ENCODE measurements at places on chromosomes 6 and 20. TPM values are rescaled to one million over a fixed set of nuclear protein-coding genes. Genes with fewer than 3 reads are reported as not detected.

The PDE7B gene
- total RNA-seq = 16.3 TPM

The HTR1B gene
- total RNA-seq = 5.3 TPM

DNA sequence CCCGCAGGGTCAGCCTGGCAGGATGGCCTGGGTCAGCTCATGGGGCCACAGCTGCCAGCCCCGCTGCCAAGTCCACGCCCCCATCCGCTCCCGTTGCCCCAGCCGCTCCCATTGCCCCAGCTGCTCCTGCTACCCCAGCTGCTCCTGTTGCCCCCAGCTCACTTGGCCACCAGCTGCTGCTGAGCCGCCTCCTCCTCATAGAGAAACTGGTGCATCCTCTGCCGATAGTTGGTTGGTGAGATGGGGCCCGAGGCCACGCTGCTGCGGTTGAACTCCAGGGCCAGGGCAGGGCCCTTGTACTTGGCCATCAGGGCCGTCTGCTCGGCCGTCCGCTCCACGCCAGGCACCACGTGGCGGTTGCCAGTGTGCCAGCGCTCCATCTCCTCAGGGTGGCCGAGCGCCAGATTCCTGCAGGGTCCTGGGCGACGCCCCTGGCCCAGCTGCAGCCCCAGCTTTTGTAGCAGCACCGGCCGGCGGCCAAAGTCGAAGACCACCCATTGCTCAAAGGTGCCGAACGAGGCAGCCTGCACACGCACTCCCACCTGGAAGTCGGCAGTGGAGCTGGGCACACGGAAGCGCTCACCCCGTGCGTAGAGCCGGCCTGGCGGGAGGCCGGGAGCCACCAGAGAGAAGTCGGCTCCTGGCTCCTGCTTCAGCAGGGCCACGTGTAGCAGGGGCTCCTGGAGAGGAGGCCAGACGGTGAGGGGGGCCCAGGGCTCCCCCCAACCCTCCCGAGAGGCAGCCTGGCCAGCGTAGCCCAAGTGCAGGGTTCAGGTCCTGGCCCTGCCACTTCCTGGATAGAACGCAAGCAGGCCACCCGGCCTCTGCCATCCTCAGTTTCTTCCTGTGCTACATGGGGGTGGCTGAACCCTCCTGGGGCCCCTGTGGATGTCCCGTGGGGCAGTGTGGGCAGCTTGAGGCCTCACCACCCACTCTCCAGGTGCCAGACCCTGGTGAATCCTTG is 4.8 kb downstream of the HELZ2 start:
- DNase-seq = no peak

GRCh38 chr6:100088009-100088408 is 94.0 kb upstream of the MCHR2 start:
- no peak for DNase-seq

- DNase-seq = no peak
These were observed 411.7 kb downstream of the C6orf118 start for GRCh38 chr6:164897523-164898235.

DNA sequence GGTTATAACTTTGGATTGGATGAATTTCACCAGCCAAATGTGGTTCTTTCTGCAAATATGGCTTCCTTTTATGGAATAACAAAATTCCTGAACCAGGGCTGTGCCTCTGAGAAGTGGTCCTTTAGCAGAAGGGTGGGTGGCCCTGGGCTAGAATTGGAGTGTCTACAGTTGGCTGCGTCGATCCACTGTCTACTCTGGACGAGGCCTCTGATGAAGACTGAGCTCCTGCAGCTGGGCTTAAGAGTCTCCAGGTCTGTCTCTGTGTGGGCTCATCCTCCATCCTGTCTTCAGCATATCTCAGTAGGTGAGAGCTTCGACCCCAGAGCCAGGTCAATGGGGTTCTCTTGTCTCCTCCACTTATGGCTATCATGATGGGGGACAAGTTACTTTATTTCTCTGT is 166.3 kb upstream of the PMEPA1 start:
- no peak for DNase-seq

GRCh38 chr6:3383525-3383924 is 73.3 kb downstream of the SLC22A23 start:
- no peak for DNase-seq

The CLIC5 gene
- 1.2 TPM for total RNA-seq
